ENCODE measurements at places on chromosomes 12 and 14.
A peak's percentile ranks its signal among the peaks of the same experiment; 100 is the strongest.

DNA sequence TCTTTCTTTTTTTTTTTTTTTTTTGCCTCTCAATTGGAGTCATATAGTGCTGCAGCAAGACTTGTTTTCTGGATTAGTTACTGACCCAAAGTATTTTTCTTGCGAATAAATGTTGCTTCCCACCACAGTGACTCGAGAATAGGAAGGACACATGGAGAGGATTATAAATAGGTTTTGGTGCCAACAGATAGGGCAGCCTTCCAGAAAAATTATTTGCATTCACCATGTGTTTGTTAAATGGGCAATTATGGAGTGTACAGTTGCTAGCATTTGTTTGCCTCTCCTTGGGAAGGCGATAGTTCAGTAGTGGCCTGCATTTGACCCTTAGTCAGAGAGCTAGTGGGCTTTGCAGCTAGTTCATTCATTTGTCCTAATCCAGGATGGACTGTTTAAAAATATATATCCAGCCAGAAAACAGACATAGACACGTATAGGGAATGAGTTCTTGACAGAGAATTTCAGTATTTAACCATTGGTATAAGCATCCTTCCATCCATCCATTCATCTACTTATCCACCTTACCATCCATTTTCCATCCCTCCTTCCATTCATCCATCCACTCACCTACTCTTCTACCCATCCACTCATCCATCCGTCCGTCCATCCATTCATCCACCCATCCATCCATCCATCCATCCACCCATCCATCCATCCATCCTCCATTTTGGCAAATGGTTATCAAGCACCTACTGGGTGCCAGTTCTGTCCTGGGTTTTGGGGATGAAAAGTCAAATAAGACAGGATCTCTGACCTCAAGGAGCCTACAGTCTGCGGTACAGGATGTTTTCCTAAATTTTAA is 67.5 kb downstream of the CHST11 start:
- no peak for DNase-seq

- DNase-seq = no peak
These were observed 186.5 kb upstream of the HMGA2 start for GRCh38 chr12:65637774-65638173.

DNA sequence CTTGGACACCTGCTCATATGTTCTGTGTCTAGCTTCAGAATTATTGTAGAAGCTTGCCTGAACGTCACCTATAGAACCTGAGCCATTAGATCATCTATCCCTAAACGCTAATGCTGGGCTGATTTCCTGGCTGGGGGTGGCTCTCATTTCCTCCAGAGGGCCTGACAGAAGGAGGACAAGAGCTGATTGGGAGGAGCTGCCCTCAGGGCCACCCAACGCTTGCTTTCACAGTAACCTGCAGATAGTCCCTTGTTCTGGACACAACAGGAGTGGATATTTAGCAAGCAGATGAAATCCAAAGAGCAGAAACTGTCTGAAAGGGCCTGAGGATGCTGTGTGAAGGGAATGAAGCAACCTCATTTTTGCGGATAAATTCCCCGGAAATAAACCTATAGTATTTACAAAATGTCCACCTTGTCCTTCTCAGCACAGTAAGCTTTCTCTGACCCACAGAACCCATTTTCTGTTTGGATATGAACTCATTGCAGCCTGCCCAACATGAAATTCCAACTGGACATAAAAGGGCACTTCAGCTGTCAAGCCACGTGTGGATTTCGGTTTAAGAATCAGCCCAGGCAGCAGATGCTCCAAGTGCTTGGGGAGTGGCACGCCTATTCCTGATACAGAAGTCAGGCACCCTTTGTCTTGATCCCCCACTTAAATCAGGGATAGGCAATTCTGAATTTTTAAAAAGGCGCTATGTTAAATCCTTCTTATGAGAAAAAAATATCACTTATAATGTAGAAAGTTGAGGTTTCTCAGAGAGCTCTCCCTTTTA is 32.8 kb upstream of the TUBA1C start:
- DNase-seq = peak; percentile 36

- DNase-seq = no peak
These were observed 75.3 kb upstream of the AMN1 start for GRCh38 chr12:31804185-31804504.

- DNase-seq = peak; percentile 4
These were observed 25.1 kb downstream of the SLC4A8 start for GRCh38 chr12:51449580-51450246.

DNA sequence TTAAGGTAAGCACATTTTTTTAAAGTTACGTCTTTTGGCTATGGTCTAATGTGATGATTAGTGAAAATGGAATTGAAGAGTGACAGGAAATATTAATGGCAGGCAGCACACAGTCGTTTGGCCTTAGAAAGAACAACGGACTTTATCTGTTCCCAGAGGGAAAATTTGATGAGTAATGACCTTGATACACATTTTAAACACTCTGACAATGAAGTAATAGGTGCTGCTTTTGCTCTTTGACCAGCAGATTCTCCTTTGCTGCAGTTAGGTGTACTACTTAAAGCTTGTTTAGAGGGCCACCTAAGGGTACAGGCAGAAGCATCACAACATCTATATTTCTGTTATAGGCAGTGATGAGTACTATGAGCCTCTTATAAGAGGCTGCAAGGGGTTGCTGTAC is 27.1 kb upstream of the RNU6-8 start:
- DNase-seq = peak; percentile 36

DNA sequence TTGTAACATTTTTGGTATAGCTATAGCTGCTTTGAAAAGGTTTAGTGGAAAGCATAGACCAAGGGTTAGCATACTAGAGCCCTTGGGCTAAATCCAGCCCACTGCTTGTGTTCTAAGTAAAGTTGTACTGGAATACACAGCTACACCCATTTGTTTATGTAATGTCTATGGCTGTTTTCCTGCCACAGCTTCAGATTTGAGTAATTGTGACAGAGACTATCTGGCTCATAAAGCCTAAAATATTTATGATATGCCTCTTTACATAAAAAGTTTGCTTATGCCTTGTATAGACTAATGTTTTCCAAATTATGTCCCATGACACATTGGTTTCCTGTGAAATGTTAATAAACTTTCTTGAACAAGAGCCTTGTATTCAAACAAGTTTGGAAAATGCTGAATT is 234.8 kb upstream of the ATP2B1 start:
- no peak for DNase-seq

- no peak for DNase-seq
These were observed 2.3 kb downstream of the KRT78 start for GRCh38 chr12:52846356-52846970.

DNA sequence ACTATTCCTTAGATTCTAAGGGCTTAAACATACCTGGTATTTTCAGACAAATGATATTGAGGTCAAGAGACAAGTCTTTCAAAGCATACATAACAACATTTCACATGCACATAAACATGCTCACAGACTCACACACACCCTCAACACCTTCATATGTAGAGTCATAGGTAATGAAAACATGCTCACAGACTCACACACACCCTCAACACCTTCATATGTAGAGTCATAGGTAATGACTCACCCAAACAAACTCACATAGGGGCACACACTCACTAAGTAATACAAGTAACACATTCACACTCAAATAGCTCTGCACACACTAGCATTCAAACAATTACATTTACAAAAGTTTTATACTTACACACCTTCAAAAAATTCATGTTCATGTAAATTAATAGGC is 975.5 kb downstream of the TMEM121 start:
- no peak for DNase-seq

Data from astrocyte of the hippocampus (primary cell).